ENCODE measurements at places on chromosomes 7 and 10.

GRCh38 chr10:51834548-51834947 is 135.2 kb upstream of the CSTF2T start:
- DNase-seq: no peak

DNA sequence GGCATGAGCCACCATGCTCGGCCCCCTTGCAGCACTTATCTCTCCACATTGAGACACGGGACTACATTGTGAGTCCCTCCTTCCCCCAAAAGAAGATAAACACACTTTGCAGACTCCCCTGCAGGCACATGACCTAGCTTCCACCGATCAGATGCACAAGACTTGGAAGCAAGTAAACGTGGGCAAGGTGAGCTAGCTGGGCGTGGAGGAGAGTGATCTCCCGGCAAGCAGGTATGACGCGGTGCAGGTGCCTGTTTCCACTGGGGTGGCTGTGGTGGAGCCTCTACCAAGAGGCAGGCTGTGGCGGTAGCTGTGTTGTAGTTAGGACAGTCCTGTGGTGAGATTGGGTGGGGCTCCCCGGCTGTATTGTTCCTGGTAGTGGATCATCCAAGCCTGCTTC is 7.7 kb upstream of the COMTD1 start:
- DNase-seq: no peak

GRCh38 chr10:132828681-132829080 is 42.7 kb upstream of the NKX6-2 start:
- no peak for DNase-seq

DNA sequence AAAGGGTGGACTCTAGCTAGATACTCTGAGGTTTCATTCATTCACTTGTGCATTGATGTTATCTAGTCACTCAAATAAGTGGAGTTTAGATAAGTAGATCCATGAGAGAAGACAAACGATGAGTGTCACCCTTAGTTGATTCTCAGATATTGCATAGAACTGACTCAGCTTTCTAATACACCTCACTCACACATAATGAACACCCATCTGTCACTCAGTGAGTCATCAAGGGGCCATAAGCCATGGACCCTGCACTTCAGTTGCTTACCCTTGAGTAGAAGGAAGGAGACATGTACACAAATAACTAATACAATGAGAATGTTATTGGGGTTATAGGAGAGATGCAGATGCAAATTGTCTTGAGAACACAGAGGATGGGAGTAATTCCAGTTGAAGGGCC is 163.8 kb downstream of the SORCS3 start:
- DNase-seq: no peak

DNA sequence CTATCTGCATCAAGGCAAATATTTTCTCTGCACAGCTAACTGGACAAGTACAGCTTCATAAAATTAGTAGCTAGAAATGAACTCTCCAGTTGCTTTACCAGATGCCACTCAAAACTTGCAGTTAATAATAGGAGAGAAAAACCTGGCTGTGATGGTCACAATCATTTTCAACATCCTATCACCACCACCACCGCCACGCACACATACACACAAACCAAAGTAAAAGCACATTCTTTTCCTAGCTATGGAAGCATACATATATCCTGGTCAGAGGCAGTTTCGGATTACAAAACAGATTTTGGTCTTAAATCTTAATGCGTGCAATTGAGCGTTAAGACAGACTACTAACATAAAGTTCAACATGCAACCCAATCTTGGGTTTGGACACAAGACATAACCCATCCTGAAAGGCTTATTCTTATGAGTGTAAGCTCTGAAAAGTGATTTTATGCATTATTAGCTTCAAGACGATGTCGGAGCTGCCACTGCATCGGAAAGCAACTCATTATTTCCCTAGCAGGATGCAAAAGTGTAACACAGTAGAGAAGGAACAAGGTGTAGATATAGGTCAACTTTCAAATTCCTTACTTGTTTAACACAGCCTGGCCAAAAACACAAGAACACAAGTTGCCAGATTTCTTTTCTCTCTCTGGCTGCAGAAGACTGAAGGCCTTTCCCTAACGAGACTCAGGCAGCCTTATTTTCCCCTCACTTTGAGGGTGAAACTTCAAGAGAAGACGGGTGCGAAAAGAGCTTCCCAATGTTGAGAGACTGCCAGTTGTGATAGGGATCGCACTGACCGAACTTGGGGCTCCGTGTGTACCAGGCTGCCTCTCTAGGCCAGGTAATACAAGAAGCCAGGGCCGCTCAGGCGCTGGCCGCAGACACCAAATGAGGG is 1.2 kb downstream of the CACUL1 start:
- no peak for DNase-seq
